Stimulated activated CD4-positive, alpha-beta T cell treated with anti-CD3 and anti-CD28 coated beads, Interleukin-4, amount 100 ng/mL, for 4 hours (primary cell): ENCODE measurements at places on chromosomes 13 and 19.

DNA sequence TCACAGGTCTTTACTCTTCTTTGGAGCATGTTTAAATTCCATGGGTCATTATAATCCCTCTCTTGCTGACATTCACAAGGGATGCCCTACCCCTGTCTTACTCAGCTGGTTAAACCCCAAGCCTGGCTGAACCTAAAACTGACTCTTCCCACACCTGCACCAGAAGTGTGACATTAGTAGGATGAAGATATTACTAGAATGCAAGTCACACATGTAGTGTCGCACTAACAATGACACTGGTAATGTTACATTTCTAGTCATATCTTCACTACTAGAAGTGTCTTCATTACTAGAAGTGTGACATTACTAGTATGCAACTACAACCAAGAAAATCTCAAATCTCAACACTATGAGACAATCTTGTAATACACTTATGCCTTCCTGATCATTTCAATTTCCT is 14.2 kb downstream of the ZAR1L start:
- no peak for DNase-seq

- no peak for DNase-seq
These were observed 256.1 kb downstream of the DACH1 start for GRCh38 chr13:71610876-71611275.

DNA sequence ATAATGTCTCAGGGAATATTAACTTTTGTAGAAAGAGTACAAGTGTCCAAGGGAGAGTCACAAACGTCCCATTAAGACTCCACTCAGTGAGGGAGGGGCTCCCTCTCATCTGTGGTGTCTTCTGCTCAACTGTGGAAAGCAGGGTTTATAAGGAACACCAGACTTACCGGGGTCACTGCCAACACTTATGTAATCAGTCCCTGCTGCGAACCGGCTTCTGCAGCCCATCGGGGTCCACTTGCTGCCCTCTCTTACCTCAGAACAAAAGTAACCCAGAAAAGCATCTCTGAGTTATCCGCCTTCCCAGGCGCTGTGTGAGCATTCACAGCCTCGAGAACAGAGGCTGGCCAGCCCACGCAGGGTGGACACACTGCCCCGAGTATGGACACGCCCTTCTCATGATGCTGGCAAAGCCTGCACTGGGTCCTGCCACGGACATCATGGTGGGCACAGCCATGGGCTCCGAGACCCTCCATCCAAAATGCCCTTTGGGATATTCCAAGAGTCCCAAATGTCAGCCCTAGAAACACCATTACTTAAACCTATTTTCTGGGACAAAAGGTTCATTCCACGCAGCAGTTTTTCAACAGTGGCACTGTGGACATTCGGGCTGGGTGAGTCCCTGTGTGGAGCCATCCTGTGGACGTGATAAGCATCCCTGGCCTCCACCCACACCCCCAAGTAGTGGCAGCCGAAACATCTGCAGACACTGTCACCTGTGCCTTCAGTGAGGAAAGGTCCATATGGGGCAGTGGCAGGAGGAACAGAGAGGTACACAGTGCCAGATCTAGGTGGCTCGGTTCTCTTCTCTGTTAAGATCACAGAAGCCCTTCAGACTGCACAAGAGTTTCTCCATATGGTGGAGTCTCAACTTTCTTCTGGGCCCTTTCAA is 63.9 kb downstream of the STK24 start:
- DNase-seq = no peak

DNA sequence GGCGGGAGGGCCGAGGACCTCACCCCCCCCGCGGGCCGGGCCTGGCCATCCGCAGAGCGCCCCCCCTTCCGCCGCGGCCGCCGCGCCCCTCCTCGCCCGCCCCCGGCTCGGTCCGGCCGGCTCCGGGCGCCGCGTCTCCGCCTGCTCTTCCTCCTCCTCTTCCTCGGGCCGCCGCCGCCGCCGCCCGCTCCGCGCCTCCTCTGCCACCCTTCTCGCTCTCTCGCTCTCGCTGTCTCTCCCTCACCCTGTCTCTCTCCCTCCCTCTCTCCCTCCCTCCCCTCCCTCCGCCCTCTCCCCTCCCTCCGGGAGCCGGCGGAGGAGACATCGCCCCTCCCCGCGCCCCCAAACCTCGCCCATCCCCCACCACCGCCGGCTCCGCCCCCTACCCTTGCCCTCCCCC is at the start of gene SHANK1:
TSS of gene SHANK1 (minus strand) at position 237 of the 400 bp plus-strand sequence. CDS start 2,883 bp downstream, outside the sequence.
- no peak for DNase-seq

DNA sequence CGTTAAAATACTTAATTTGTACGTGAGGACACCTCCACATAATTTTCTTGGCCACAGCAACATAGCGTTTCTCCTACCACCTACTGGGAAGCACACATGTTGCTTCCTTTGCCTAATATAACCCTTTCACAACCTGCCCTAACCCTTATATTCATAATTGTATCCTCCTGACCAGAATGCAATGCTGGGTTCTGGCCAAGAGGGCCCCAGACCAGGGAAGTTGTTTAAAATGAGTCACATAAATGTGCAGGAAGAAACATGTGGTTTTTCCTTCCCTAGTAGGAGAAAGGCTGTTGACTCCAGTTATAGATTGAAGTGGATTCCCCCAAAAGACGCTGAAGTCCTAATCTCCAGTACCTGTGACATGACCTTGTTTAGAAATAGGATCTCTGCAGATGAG is 187.3 kb downstream of the NUFIP1 start:
- DNase-seq = no peak

- no peak for DNase-seq
These were observed 227 bp downstream of the OVOL3 start for GRCh38 chr19:36111200-36111539.

DNA sequence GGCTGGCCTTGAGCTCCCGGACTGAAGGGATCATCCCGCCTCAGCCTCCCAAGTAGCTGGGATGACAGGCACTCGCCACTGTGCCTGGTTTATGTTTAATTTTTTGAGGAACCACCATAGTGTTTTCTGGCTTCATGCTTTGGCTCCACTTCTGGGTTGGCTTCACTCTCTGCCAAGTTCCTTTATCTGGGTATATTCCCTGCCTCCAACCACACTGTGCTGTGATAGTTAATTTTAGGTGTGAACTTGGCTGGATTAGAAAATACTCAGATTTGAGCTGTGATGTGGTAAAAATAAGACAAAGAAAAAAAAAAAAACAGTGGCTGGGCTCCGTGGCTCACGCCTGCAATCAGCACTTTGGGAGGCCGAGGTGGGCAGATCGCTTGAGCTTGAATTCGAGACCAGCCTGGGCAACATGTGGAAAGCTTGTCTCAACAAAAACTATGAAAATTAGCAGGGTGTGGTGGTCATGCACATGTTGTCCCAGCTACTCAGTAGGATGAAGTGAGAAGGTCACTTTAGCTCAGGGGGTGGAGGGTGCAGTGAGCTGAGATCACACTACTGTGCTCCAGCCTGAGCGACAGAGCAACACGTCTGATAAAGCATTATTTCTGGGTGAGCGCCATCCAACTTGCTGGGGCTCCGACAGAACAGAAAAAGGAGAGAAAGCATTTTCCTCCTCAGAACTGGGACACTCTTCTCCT is 7.5 kb upstream of the ILF3 start:
- no peak for DNase-seq

DNA sequence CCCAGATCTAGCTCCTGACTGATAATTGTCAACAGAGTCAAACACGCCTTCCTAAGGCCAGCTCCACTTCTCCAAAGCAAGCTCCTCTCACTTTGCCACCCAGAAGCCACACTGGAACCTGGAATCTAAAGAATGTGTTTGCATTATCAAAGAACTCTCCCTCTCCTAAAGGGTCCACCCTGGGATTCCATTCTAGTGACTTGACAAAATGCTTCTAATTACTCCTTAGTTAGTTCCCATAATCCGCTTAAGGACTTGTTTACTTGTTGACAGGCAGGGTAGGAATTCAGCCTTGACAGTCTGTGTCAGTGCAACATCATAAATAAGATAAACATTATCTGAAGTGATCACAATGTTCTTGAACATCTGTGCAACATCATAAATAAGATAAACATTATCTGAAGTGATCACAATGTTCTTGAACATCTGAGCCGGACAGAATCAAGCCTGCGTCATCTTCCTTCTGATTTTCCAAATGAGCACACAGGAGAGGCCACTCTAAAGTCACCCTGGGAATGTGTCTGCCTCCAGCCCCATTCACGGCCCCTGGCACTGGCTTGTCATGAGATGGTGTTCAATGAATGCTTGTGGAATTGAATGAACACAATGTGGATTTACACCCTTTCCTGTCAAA is 512.1 kb downstream of the IRS2 start:
- no peak for DNase-seq

GRCh38 chr13:59677966-59678814 is 485.5 kb downstream of the DIAPH3 start:
- no peak for DNase-seq

DNA sequence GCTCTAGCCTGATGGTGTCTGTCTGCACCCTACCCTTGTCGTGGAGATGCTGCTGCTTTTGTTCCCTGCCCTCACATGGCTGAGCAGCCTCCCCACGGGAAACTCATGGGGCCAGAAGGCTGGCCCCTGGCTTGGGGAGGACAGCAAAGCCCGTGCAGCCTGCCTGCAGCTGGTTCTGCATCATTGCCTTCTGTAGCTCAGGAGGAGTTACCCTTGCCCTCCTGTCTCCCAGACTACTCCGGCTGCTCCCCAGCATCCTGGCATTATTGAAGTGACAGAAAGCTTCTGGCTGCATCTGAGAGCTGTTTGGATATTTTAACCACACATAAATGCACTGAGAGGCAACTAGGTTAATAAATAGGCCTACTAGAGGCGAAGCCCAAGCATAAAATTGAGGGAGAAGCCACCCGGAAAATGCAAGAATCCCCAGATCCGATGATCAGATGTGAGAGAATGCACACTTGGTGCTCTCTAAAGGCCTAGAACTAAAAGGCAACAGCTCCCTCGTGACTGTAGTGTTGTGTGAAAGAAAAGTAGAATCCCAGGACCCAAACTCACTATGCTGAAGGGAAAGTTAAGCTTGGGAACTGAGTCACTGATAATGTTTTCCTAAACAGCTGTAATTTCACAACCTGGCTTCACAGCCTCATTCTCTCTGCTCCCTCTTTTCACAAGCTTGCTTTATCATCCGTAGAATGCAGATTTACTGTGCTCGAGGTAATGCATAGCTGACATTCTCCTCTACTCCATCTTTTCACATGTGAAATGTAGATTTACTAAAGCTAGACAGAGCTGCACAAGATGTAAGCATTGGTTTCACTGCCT is 110.8 kb downstream of the TNFRSF19 start:
- no peak for DNase-seq

- no peak for DNase-seq
These were observed 1941.6 kb upstream of the PRR20A start for GRCh38 chr13:55199134-55199533.

- DNase-seq = no peak
These were observed 109.4 kb downstream of the KCTD15 start for GRCh38 chr19:33905937-33906577.

DNA sequence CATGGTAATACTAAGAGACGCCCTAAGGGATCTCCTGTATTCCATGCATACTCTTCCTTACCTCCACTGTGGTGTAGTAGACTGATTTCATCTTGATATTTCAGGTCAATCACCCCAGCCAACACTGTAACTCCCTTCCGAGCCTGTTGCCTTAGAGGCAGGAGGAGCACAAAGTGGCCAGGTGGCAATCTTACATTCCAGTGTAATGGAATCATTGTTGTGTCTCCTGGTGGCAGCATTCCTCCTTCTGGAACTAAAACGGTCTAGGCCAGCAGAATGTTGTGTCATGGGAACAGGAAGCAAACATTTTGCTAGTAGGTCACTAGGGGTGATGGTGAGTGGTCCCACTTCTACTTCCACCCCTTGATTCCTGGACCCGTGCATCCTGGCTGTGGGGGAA is 405.7 kb upstream of the SLC10A2 start:
- DNase-seq = no peak

- DNase-seq = no peak
These were observed 176.3 kb downstream of the ABCC4 start for GRCh38 chr13:95124959-95125358.

DNA sequence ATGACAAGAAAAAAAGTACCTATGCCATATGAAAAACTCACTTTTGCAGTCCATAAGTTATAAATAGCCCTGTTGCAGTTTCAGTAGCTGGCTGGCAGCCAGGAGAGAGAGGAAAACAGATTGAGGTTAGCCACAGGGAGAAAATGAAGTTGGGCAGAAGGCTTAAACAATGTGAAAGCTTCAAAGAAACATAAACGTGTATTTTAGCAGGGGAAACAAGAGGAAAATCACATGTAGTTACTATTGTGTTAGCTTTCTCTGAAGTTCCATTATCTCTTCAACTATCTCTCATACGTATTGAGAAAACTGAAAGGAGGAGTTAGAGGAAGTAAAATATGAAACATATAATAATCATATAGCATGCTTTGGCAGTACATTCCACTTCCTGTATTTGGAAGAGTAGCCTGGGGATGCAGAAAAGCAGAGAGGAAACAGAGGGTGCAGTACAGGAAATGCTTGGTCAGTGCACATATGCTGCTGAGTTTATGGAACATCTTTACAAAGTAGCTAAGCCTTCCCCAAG is 1551.1 kb downstream of the EFNB2 start:
- DNase-seq = peak; percentile 7
